ENCODE measurements at places on chromosomes 7 and 10.

- DNase-seq, result peak; percentile 61
Observed at GRCh38 chr10:101843032-101844021, at the start of gene KCNIP2. Gene KCNIP2 (minus strand): TSS chr10:101843800. CDS start chr10:101843568, 232 bp downstream.

- peak; percentile 39 for DNase-seq
Observed at GRCh38 chr10:71888623-71889387, 37.8 kb upstream of the PSAP start.

GRCh38 chr7:1679326-1679965, 9.4 kb downstream of the ELFN1 start:
- no peak for DNase-seq

- DNase-seq, result no peak
Observed at GRCh38 chr10:19908991-19909696, 92.9 kb downstream of the PLXDC2 start.

DNA sequence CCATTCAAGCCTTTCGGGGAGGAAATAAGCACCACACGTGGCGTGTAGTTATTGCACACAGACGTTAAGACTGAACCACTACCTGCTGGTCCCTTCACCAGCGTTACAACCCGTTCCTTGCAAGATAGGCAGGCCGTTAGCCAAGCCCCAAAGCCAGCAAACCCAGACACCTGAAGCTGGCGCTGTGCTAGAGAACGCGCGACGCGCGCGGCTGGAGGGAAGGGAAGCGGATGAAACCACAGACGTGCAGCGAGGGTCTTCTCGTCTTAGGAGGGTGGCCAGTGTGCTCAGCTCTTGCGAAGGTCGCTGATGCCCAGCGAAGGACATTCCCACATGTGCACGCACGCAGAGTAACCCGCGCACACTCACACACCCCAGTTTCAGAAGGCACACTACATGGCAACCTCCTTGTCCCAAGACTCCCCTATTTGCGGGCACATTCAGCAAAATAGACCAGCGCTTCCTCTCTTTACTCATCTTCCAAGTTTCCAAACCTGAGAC, 980 bp downstream of the TMEM26 start:
- no peak for DNase-seq

DNA sequence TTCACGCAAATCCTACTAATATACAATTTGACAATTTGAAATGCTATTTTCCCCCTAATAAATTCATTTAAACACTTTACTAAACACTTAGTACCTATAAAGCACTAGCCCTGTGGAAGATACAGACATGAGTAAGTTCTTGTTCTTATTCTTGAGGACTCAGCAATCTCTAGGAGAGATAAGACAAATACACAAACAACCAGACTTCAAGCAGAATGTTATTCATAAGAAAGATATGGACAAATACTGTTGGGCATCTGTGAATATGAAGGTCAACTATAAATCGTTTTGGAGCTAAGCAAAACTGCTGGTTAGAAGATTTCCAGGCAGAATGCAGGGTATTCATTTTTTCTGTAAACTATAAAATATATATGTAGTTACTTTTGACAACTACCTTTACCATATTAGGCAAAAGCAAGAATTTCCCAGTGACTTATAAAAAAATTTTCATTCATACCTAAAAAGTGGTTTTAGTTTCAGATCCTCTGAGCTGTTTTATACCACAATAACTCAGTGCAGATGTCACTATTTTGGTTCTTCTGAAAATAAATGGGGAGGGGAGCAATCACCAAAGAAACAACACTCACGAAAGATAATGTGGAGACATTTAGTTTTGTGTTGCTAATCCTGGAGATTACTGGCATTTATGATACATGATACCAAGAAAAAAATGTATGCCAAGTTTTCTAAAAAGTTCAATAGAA, 3.8 kb downstream of the VPS41 start:
- no peak for DNase-seq

DNA sequence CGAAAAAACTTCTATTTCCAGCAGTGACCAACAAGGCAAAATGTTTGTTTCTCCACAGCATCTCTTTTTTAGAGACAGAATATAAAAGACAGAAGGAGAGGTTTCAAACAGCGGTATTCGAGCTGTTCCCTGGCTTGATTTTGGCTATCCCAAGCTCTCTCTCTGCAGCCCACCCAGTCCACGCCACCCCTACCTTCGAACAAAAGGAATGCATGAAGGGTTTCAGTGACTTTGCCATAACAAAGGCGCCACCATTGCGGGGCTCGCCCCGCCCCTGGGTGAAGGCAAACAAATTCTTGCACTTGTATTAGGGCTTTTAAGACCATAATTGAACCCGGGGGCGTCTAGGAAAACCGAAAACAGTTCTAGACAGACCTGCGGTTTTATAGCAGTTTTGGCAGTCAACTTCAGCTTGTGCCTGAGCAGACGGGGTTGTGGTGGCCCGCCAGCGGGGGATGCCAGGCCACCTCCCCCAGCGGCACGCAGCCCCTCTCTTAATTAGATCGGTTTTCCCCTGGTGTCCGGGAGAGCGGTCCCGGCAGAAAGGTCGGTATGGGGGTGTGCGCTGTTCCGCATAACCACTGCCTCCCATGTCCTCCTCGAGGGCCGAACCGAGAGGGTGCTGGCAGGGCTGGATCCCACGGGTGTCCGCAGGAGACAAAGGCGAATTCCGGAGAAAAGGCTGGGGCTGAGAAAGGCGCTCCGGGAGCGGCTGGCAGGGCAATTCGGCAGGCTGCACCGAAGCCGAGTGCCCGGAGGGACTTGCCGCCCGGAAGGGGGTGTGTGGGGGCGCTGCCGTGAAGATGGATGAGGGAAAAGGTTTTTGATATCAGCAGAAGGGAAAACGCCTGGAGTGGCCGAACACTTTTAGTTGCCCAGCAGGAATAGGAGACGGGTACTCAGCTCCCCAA, 2.7 kb upstream of the HOXA11 start:
- DNase-seq, result no peak

DNA sequence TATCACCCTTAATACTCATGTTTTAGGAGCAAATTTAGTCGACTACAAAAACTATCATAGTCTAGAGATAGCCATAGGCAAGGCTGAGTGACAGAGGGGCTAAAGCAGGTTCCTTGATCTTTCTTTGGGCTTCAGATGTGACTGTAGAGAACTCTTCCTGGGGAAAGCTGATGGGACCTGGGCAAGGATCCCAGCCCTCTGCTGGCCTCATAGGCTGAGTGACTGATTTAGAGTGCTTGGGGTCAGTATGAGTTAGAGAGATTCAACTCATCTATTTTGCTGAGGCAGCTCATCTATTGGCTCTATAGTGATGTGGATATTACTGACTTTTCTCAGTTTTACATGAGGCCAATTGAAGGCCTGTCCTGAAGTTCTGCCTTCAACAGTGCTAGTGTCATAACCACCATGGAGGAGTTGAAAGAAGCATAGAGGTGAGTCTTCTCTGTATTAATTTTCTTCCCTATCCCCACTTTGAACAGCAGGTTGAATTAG, 81.6 kb downstream of the SAMD9 start:
- no peak for DNase-seq

DNA sequence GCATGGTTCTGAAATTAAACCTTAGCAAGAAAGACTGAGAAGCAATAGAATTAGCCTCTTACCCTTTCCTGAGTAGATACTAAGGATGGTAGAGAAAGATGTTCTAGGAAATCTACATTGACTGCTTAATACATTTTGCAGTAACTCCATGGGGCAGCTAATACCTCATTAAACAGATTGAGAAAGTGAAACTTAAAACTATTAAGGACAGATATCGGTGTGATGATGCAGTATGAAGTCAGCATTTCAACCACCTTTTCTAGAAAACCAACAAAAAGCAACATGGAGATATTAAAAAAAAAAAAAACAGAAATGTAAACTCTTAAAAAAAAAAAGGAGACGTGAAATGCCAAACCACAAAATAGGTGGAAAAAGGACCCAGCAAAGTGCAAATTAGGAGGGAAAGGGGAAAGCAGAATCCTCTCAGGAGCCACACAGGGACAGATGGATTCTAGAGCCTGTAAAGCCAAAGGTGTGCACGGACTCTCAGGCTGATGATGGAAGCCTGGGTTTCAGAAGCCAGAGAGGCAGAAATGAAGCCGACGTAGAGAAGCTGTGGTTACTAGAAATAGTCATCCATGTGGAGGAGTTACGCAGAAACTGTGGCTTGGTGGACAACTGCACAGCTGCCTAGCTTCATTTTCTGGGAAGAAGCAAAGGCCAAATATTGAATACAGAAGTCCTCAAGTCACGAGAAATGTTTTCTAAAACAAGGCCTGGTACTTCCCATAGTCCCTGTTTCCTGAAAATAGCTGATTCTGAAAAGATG, 38.1 kb upstream of the GPR141 start:
- no peak for DNase-seq

DNA sequence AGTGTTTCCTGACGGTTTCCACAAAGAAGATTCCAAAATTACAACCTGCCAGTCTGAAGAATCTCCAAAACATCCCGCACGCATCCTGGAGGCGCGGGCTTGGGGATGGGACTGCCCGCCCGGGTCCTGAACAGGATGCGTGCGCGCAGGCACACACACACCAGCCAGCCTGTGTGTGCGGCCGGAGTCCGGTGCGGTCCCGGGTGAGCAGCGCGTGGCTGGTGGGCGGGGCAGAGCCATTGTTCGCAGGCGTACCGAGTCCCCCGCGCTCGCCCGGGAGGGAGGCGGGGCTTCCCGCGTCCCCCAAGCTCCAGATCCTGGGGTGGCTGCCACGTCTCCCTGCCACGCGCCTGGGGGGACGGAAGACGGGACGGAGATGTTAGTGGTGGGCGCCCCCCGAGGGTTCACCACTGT, 675 bp upstream of the SCD start:
- peak; percentile 55 for DNase-seq

DNA sequence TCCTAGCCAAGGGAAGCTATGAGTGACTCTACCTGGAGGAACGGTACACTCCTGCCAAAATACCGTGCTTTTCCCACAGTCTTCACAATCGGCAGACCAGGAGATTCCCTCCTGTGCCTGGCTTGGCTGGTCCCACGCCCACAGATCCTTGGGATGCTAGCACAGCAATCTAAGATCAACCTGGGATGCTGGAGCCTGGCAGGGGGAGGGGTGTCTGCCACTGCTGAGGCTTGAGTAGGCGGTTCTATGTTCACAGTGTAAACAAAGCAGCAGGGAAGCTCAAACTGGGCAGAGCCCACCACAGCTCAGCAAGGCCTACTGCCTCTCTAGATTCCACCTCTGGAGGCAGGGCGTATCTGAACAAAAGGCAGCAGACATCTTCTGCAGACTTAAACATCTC, 295.3 kb downstream of the ELMO1 start:
- no peak for DNase-seq

GRCh38 chr10:86742230-86742629, 14.2 kb upstream of the BMPR1A start:
- no peak for DNase-seq

GRCh38 chr7:157276091-157276561, 60.7 kb upstream of the DNAJB6 start:
- DNase-seq, result no peak

GRCh38 chr7:138801256-138801655, 3.3 kb upstream of the ATP6V0A4 start:
- DNase-seq, result no peak

DNA sequence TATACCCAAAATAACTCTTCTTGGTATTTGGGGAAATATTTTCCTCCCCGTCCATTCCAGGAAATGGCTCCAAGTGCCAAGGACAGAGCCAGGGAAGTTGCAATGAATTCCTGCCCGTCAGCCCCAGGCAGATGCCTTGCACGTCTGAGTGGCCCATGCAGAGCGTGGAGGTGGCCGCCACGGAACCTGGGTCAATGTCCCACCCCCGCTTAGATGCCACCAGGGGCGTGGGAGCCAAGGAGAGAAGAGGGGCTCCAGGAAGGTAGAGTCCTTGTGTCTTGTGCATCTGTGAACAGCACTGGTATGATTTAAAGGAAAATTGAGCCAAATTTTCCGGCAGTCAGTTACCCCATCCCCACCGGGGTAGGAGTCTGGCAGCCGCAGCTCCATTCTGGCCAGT, 1.6 kb downstream of the LEP start:
- DNase-seq, result no peak

GRCh38 chr7:150753826-150754603, 16.8 kb downstream of the GIMAP5 start:
- DNase-seq, result no peak

DNA sequence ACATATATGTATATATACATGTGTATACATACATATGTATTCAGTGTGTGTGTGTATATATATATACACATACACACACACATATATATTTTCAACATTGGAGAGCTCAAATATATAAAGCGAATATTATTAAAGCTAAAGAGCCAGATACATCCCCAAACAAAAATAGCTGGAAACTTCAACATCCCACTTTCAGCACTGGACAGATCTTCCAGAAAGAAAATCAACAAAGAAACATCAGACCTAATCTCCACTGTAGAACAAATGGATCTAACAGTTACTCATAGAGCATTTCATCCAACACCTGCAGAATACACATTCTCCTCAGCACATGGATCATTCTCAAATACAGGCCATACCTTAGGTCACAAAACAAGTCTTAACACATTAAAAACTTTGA, 799.0 kb downstream of the PCDH15 start:
- no peak for DNase-seq
